ENCODE measurements at places on chromosomes 5 and 9.

- DNase-seq, result no peak
Observed at GRCh38 chr5:133260715-133261114, 208.9 kb downstream of the HSPA4 start.

DNA sequence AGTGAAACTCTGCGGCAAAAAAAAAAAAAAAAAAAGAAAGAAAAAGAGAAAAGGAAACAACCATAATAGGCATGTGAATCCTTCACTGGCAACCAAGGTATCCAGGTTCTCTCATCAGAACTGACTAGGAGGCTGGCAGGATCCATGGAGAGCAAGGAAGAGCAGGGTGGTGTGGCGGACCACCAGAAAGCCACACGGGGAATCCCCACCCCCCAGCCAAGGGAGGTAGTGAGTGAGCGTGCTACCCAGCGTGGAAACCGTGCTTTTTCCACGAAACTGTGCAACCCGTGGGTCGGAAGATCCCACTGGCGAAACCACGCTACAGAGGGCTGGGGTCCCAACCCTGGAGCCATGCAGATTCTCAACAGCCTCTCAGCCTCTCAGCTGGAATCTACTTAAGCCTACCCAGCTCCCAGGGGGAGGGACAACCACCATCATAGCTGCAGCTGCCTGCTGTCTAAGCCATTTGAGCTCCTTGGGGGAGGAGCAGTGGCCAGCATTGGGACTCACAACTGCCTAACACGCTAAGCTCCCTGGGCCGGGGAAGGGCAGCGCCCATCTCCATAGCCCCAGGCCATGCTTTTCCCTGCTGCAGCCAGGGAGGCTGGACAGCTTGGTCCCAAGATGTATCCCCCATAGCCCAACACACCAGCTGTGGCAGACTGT lies 91.6 kb downstream of the PRELID2 start:
- no peak for DNase-seq

GRCh38 chr5:169164481-169164925 lies 136.4 kb downstream of the SLIT3 start:
- DNase-seq, result no peak

DNA sequence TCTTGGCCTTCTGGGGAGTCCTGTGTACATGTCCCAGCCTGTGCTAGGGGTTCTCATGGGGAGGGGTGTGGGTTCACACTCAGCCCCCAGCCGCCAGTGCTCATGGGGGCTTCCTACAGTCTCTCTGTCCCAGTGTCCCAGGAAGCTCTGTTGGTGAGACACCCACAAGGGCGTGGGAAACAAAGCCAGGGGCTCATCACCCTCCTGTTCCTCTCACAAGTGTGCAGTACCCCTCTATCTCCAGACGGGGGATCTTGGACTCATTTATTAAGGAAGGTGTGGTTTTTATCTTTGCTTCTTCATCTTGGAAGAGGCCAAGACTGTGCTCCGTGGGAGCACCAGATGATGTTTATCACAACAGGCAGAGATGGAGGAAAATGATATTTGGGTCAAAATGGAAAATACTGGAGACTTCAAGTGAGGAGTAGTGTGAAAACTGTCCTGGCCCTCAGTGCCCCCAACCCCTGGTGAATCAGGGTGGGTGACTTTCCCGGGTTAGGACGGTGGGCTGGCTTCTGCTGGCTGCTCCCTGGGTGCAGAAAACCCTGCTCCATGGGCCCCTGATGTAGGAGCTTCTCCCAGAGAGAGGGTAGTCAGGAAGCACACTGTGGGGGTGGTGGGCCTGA lies 15.2 kb downstream of the TMEM171 start:
- DNase-seq, result peak; percentile 48

DNA sequence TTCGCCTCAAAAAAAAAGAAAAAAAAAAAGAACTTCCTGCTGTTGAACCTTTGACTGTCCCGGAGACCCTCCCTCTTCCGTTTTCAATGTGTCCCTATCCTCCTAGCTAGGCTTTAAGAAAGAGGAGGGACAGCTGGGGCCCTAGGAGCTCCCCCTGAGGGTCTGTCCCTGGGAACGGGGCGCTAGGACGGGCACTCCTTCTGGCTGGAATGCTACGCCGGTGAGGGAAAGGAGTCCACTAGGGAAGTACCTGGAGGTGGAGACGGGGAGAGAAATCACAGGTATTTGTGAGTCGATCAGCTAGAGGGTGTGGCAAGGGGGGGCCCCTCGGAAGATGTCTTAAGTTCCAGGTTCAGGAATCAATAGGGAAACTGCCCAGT lies 4.6 kb downstream of the SIT1 start:
- DNase-seq, result no peak

GRCh38 chr9:76425677-76426453 lies 31.6 kb upstream of the RFK start:
- no peak for DNase-seq

All from suppressor macrophage treated with lipopolysaccharide for 1 hour (primary cell).